ENCODE measurements at places on chromosomes 3 and 15.

- DNase-seq, result no peak
Measured at GRCh38 chr3:39193391-39193790, 996 bp upstream of the XIRP1 start.

- no peak for DNase-seq
Measured at GRCh38 chr15:92989470-92989869, 89.3 kb downstream of the CHD2 start.

DNA sequence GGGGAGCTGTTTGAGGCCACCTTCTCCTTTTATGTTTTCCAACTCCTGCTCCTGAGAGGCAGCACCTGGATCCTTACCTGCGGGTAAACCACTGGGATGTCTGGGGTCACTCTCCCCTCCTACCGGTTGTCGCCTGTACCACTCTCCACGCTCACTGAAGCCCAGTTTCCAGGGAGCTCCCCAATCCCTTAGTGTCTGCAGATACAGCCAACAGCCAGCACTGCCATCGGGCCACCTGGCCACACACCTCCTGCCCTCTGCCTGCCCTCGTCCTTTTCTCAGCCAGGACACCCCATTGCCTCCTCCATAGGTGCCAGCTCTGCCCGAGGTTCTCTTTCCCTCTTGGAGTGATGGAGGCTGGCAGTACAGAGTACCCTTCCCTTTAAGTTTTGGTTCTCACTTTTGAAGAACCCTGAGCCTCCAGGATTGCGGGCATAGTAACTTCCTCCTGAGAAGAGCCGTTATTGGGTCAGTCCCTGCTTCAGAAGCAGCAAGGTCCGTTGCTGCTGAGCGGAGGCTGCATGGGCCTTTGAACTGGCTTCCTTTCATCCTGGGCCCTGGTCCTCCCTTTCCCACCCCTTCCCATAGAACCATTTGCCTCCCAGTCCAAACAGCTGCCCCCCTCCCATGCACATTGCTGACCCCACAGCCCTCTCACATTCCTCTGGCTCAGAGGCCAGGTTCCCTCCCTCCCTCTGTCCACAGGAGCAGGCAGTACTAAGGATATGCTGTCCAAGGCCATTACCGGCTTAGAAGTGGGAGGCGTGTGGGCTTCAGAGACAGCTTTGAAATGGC is 30.9 kb downstream of the ARNT2 start:
- DNase-seq, result no peak

- DNase-seq, result no peak
Measured at GRCh38 chr3:10707400-10708215, 108.4 kb upstream of the SLC6A11 start.

- DNase-seq, result no peak
Measured at GRCh38 chr15:81839387-81839786, 206.4 kb downstream of the MEX3B start.

- no peak for DNase-seq
Measured at GRCh38 chr3:63706321-63707085, 54.0 kb downstream of the SNTN start.

DNA sequence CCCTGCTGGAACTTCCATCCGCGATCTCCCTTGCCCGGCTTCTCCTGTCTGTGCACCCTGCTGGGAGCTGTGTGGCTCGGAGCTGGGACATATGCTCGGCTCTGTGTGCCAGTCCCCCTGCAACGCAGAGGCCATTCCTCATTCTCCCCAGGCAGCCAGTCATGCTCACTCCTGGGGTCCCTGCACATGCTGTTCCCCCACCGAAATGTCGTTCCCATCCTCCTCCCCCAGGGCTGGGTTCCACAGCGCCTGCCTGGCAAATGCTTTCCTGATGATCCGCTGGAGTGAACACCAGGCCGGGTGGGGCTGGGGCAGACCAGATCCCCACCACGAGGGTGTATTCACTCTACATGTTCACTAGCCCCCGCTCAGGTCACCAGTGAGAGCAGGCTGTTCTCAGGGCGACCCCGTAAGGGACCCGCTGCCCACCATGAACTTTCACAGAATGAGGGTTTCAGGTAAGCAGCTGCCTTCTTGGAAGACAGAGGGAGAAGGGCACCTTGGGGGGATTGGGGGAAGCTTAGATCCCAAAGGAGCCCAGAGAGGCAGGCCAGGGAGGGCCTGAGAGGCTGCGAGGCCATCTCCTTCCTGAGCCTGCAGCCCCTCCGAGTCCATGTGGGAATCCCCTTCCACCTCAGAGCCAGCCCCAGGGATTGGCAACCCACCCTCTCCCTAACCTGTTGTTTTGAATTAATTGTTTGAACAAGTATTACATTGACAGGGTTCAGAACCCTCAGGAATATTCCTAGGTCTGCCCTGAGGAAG is 88.7 kb upstream of the IQSEC1 start:
- DNase-seq, result no peak

GRCh38 chr3:152978152-152978551 is 143.2 kb downstream of the P2RY1 start:
- no peak for DNase-seq

DNA sequence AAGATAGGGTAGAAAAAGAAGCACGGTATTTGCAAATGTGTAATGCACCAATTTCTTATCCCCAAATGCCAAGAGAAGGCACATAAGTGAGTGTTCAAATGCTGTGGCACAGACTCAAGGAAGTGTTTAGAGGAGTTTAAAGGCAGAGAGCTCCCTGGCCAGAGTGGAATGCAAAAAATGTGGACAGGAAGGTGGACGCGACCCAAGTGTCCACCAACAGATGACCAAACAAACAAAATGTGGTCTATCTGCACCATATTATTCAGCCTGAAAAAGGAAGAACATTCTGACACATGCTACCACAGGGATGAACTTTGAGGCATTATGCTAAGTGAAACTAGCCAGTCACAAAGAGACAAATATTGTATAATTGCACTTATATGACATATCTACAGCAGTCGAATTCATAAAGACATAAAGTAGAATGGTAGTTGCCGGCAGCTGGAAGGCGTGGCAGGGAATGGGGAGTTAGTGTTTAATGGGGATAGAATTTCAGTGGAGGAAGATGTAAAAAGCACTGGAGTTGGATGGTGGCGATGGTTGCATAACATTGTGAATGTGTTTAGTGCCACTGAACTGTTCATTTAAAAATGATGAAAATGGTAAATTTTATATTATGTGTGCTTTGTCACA is 126.6 kb downstream of the SRGAP3 start:
- DNase-seq, result no peak

DNA sequence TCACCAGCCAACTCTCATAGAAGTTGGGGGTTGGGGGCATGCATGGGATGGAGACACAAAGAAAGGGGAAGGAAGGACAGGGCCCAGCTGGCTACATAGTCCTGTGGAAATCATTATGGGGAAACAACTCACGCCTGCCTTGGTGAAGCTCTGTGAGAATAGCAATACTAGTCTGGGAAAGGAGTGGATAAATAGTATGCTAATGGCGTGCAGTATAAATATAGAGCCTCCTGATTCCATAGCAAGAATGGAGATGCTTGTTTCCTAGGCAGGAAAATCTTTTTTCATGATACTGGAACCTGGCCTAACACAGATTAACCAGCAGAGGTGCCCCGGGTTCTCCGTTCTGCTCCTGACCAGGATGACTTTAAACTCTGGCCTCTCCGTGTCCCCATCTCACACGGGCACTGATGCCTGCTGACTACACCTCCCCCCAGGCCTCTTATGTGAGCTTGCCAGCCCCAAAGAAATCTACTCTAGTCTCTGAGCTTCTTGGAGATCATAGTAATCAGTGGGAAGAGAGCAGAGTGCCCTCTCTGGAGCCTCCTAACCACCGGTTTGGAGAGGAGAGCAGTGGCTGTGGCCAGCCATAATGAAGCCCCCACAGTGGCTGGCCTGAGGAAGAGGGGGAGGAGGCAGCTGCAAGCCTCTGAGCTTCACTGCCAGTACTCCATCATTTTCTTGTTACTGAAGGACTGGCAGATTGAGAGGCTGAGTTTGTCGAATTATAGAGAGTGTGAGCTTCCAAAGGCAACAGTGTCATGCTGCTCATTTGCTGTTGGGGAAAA is 355.0 kb upstream of the SEMA6D start:
- DNase-seq, result no peak

DNA sequence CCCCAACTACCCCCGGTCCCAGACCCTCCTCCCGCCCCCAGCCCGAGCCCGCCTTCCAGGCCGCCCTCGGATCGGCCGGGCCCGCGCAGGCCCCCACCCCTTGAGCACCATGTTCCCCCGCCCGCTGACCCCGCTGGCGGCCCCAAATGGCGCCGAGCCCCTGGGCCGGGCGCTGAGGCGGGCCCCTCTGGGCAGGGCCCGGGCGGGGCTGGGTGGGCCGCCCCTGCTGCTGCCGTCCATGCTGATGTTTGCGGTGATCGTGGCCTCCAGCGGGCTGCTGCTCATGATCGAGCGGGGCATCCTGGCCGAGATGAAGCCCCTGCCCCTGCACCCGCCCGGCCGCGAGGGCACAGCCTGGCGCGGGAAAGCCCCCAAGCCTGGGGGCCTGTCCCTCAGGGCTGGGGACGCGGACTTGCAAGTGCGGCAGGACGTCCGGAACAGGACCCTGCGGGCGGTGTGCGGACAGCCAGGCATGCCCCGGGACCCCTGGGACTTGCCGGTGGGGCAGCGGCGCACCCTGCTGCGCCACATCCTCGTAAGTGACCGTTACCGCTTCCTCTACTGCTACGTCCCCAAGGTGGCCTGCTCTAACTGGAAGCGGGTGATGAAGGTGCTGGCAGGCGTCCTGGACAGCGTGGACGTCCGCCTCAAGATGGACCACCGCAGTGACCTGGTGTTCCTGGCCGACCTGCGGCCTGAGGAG is 472 bp downstream of the CHST14 start:
- DNase-seq, result no peak

GRCh38 chr3:25429361-25430286 is 1.6 kb downstream of the RARB start:
- DNase-seq, result no peak

DNA sequence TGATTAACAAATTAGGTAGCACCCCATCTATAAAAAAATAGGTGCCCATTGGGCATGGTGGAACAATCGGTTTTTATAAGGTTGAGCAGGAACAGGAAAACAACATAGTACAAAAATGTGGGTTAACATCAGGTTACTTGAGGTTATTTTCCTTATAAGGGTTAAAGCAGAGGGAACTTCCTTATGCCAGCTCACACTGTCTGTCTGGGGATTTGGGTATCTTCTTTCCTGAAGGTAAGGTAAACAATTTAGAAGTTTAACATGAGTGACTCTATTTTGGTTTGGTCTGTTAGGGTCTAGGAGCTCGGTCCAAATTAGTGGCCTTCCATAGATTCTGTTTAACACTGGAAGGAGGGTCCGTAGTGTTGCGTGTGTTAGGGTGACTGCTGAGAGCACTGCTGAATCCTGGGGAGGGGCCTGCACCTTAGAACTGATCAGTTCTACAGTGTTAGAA is 14.7 kb downstream of the CHD2 start:
- no peak for DNase-seq

- DNase-seq, result no peak
Measured at GRCh38 chr3:14297784-14298236, 104.6 kb upstream of the SLC6A6 start.

- DNase-seq, result no peak
Measured at GRCh38 chr3:182294256-182294655, 499.0 kb upstream of the ATP11B start.

DNA sequence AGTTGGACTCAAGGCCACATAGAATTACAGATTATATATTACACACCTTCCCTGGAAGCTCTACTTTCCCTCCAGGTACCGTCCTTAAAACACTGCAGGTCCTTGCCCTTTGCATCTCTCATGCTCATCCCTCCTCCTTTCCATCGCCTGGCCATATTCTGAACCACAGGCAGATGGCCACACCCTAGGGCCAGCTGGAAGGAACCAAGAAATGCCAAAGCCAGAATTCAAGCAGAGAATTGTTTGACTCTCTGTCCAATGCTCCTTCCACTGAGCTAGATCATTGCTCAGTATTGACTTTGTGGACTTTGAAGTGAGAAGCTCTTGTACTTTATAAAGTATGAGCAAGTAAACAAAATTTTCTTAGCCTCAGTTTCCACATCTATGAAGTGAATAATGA is 170.3 kb upstream of the SLC24A5 start:
- no peak for DNase-seq
